ENCODE measurements at places on chromosomes 2 and 18.

DNA sequence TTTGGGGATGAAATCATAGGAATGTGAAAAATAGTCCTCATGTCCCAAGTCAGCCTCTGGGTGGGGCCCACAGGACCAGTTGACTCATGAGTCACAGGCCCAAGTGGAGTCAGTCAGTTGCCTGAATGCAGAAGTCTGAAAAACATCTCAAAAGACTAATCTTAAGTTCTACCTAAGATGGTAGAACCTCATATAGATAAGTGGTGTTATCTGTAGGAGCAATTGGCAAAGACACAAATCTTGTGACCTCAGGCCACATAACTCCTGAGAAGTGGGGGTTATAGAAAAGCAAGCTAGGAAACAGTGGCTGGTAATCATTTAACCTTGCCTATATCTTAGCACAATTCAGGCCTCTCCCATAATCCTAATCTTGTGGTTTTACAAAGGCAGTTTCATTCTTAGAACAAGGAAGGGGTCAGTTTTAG lies 257.1 kb upstream of the SPOPL start:
- no peak for DNase-seq

DNA sequence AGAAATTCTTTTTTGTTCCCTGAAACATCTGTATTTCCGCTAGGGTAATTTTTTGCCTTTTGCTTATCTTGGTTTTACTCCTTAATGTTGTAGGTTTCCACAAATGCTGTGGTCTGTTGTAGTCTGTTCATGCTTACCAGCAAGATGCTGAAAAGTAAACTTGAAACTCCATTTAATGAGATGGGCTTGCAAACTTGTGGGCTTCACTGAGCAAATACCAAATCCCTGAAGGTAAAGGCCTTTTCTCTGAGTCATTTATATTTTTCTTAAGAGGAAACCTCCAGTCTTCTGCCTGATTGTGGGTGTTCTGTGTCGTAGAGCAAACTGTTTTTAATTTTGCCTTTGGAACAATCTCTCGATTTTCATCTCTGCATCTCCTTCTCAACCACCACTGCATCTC lies 9.3 kb downstream of the SP140 start:
- no peak for DNase-seq

DNA sequence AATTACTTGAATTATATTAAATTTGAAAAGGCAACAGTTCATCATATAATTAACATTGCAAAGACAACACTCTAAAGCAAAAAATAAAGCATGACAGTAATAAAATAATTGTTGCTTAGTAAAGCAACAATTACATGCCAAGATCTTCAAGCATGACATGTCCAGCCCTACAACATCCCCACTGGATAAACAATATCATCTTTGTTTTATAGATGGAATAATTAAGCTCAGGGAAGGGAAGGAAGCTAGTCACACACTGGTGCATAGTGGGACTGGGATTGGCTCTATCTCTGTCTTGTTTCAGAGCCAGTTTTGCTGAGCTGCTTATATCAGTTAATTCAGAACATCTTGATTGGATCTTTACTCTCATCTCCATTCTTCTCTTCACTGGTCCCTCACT lies 49.9 kb upstream of the PARD3B start:
- no peak for DNase-seq

GRCh38 chr2:237371856-237372255 lies 42.1 kb downstream of the COL6A3 start:
- DNase-seq: no peak

- DNase-seq: no peak
Observed at GRCh38 chr2:231356466-231356844, 39.1 kb upstream of the B3GNT7 start.

- no peak for DNase-seq
Observed at GRCh38 chr2:217897816-217898806, 104.7 kb downstream of the TNS1 start.
